Nucleus accumbens (tissue), 56 donors: ENCODE measurements at places on chromosomes 1 and 21.

GRCh38 chr1:67285780-67286488 lies 21.7 kb upstream of the IL12RB2 start:
- DNase-seq, result no peak

DNA sequence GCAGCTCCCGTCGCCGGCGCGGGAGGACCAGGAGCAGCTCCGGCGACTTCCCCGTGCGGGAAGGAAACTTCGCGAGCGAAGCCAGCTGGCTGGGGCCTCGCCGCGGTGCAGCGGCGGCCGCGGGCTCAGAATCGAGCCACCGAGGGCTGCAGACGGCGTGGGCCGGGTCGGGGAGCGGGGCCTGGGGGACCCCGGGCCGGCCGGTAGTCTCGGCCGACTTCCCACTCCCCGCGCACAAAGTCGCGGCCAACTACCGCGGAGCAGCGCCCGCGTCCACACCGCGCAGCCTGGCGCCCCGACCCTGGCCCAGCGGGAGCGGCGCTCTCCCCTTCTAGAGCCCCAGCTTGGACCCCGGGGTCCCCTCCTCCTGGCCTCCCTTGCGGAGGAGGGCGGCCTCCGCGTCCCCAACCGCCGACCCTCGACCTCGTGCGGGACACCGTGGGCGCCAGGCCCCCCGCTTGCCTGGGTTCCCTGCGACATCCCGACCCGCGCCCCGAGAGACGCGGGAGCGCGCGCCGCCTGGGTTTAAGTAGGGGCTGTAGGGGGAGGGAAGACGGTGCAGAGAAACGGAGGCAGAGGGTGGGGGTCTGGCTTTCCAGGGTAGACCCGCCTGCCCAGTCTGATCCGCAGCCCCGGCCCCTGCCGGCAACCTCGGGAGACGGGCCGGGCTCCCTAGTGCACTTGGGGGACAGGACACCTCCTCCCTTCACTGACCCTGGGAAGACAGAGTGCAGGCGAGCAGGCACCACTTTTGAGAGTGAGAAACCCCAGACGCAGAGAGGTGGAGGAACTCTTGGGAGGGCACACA lies 4.7 kb downstream of the PRDM16 start:
- DNase-seq, result no peak

- no peak for DNase-seq
These were observed 2.2 kb downstream of the IER5 start for GRCh38 chr1:181090641-181091126.

DNA sequence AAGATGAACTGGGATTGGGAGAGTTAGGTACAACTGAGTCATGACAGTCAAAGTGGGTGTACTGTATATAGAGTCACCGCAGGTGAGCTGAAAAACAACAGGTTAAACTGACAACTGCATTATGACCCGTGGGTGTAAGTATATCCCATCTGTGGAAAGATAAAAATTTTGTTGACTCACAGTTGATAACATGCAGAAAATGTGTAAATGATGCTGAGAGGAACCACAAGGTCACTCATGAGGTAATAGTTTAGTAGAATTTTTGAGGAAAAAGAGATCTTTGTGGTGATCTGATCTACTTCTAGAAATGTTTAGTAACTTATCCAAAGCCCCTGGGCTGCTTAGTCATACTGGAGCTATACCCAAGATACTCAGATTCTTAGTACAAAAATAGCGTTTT lies 838 bp downstream of the OR2C3 start:
- no peak for DNase-seq

- no peak for DNase-seq
These were observed 121.2 kb downstream of the PTPN14 start for GRCh38 chr1:214429951-214430770.

GRCh38 chr1:83053446-83053845 lies 945.5 kb downstream of the TTLL7 start:
- no peak for DNase-seq

DNA sequence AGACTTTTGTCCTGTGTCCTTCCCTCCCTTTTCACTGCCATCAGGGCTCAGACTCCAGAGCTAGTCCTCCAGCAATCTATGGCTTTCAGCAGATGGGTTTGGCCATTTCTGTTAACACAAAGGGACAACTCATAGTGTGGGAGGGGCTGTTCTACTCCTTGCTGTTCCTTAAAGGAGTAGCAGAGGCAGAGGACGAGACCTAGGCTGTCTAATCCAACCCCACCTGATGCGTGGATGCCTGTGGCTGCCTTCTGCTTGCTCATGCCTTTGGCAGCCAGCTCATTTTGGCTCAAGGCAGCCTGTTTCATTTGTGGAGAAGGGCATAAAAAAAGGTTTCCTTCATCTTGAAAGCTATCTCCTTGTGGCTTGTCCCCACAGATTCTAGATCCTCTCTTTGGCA lies 27.0 kb downstream of the MFSD2A start:
- no peak for DNase-seq

DNA sequence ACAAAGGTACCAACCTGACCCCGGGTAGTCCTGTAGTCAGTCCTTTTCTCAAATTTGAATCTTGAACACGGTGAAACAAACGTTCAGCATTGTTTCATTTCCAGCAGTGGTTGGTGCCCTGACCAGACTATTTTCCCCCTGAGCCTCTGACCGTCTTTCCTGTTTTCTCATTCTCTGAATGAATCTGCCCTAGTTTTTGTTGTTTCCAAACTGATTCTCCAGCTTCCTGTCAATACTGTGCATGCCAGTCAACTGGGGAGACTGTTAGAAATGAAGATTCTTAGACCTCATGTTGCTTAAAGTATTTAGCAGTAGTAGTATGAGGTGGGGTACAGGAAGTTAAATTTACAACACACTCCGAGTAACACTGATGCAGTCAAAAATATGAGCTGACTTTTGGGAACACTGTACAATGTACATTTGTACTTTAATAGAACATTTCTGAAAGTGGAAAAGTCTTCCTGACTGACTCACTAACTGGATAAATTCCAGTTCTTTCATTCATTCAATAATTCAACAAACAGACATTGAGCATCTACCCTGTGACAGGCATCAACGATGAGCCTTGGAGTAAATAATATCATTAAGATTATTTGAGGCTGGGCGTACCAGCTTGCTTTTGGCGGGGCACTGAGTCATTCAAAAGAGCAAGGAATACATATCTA lies 26.0 kb upstream of the ZRANB2 start:
- no peak for DNase-seq

- no peak for DNase-seq
These were observed 38.3 kb upstream of the PAX7 start for GRCh38 chr1:18592368-18592767.

GRCh38 chr1:206729507-206729906 lies 41.1 kb upstream of the IL19 start:
- no peak for DNase-seq

GRCh38 chr1:4965346-4966075 lies 311.1 kb downstream of the AJAP1 start:
- DNase-seq, result no peak

GRCh38 chr1:226664413-226665101 lies 74.5 kb downstream of the ITPKB start:
- no peak for DNase-seq

DNA sequence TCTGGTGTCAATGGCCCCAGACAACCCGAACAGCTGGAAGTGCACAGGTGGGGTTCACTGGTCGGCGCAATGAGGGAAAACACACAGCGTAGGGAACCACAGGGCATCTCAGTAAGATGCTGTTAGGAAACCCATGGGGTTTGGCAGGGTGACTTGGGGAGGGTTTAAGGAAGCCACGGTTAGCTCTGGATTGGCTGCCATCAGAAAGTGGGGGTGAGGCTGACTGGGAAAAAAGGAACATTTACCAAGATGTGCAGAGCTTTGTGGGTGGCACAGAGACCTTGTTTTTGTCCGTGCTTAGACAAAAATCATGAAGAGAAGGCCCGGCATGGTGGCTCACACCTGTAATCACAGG lies 11.0 kb downstream of the ALDH4A1 start:
- DNase-seq, result no peak

- no peak for DNase-seq
These were observed 7.1 kb upstream of the SFT2D2 start for GRCh38 chr1:168218658-168219057.

GRCh38 chr1:156511644-156512043 lies 11.1 kb upstream of the MEF2D start:
- DNase-seq, result no peak

- DNase-seq, result no peak
These were observed 14.5 kb downstream of the ZNF697 start for GRCh38 chr1:119633575-119633974.

DNA sequence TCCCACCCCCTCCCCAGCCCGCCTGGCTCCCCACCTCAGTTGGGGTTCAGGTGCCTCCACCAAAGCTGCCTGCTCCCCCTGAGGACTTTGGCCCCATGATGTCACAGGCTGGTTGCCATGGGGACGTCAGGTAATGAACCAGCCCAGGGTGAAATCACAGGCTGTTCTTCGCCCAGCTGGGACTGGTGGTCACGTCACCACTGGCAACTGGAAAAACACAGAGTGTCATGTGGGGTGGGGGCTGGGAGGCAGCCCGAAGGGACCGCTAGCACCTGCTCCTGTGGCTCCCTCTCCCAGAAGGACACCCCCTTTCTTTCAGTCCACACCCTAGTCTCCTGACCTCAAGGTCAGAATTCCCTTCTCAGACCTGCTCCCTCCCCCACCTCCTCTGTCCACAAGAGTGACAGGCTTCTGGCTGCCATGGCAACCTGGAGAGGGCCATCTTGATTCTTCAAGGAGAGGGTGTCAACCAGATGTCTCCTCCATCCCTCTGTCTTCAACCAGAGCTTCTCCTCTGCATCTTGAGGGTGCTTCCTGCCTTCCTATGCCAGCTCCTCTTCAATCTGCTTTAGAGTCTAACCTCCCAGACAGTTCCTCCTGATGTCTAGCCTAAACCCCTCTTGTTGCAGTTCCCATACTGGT lies 6.2 kb downstream of the FAM131C start:
- no peak for DNase-seq

DNA sequence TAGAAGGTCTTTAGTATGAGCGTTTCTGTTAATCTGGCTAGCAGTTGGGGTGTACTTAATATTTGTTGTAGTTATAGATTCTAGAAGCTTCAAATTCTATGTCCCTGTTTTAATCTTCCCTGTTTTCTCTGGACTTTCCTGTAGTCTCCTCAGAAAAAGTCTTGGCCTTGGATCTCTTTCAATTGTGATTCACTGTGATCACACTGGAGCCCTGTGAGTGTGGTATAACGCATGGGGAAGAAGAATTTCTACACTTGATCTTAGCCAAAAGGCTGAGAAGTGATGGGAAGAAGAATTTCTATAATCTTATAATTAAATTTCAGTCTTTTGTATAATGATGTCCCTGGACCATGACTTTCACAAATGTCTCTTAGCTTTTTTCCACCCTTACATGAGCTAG lies 36.7 kb upstream of the COP1 start:
- no peak for DNase-seq

DNA sequence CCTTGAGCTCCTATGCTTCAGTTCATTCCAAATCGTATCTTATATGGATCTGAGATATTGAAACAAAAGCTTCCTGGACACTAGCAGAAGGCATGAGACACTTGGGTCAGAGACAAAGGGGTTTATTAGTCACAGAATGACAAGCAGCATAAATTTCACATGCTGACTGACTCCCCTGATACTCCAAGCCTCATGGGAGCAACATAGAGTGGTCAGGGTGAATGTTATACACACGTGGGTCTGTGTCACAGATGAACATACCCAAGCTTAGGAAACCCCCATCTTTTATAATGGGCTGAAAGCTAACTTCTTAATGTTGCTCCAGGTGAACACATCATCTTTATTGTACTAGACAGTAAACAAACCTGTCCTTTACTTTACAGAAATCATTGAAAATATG lies 599.9 kb upstream of the RGS18 start:
- no peak for DNase-seq

DNA sequence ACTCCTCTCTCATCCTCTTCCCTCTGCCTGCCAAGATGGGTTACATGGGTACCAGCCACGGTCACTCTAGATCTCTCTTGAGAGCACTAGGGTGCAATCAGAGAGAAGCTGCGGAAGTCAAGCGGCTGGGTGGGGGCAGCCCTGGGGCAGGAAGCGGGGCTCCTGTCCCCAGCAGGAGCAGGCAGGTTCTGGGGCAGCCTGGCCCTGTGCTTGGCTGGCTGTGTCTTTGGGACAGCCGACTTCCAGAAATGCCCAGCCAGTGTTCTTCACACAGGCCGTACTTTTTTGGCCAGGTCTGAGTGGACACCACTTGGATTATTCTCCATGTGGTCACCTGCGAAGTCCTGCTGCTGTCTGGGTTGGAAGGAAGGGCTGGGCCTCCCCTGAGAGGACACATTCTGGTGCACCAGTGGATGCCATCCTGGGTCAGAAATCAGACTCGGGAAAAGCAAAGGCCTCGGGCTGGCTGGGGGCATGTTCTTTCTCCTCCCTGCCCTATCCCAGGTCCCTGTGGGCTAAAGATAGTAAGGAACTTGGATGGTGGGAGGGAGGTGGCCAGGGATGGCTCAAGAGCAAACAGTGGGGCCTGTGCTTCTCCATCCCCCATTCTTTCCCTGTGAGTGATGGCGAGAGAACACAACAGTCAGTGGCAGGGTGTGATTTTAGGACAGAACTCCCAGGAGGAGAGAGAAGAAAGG lies 93.7 kb downstream of the ITPKB start:
- DNase-seq, result no peak

DNA sequence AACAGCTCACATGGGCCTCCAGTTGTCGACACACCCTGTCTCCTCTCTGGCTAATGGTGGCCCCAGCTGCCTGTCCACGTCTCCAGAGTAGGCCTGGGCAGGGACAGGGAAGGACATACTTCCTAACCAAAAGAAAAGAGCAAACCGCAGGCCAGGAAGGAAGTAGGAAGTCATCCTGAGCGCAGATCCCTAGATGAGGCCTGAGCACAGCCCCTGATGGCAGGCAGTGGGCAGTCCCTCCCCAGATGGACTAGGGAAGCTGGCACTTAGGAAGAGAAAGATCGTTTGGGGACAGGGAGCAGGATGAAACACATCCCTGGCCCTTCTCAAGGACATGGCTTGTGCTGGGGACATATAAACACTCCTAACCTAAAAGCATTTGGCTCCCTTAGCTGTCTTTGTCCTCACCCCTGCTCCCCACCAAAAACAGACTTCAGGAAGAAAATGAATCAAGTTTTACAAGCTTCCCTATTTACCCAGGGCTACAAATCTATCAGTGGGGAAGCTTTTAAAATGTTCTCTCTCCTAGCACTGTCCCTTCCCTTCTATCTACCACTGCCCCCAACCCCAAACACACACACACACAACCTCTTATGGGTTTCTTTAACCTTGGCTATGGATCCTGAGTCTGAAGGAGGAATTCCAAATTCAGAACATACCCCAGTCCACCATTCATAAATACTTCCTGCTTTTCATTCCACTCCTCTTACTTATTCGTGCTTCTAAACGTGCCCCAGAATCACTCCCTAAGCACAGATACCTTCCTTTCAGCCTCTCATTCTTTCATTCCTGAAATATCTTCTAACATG lies 21.1 kb downstream of the SSBP3 start:
- no peak for DNase-seq

DNA sequence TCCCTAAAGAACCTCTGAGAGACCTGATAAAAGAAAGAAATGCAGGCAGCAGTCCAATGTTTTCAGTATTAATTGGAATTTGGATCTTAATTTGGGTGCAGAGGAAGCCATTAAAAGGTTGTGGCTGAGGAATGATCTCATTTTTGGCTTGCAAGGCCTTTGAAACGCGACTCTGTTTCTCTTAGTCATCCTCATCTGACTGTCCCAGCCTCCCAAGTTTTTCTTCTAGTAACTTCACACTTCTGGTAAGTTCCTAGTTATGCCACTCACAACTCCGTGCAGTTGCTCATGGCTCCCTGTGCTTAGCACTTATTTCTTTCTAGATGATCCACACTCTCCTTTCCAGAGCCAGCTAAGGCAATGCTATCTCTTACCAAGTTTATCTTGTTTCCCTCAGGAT lies 147.4 kb upstream of the USP24 start:
- no peak for DNase-seq
